ENCODE measurements at places on chromosomes 6 and 20.

DNA sequence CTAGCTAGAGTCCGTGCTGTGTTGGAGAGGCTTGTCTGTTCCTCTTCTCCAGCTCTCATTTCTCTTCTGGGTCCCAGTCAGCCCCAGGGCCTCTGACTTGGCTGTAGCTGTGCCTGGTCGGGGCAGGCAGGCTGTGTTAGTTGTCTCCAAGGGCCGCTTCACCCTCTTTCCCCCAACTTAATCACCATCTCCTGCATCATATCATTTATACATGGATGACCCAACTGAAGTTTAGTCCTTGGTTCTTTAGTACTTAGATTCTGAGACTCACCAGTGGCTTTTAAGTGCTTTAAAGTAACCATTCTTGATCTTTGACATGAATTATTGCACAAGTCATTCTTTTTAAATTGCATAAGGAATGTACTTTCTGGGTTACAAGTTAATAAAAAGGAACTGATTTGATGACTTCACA, 127.3 kb downstream of the RTN4IP1 start:
- DNase-seq: no peak

DNA sequence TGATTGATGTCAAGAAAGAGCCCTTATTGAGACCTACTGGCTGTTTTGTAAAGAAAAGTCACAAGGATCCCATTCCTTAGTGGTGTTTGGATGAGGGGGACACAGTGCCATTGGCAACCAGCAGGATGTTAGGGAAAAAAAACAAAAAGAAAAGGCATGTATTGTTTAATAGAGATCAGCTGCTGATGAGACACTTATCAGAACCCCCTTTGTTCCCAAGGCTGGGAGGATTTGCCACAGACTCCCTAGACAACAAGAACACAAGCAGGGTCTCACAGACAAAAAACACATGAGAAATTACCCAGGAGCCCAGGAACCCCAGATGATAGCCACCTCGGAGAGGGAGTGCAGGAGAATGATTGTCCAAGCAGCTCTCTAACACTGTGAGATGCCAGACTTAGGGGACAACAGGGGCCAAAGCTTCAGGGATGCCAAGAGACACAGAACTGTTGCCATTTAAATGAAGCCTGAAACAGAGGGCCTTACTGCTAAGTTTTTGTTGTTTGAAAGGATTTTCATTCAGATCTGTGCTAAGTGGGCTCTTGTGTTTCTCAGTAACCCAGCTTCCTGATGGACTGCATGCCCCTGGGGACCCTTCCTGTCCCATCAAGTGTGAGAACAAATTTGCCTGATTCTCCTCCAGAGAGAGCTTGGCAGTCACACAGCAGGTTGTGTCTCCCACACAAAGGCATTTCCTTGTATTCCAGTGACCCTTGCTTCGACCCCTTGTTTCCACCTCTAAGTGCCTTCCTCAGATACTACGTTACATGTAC, 48.7 kb upstream of the HEY2 start:
- DNase-seq: no peak

- DNase-seq: no peak
These were observed 14.6 kb upstream of the HELZ2 start for GRCh38 chr20:63588641-63589041.

GRCh38 chr20:50655311-50655880, 35.9 kb downstream of the RIPOR3 start:
- no peak for DNase-seq

- DNase-seq: peak; percentile 49
These were observed 71.4 kb upstream of the TULP1 start for GRCh38 chr6:35583893-35584688.

GRCh38 chr6:50062051-50062450, 12.3 kb upstream of the DEFB112 start:
- no peak for DNase-seq

Data from activated T-helper 1 cell treated with anti-CD3 and anti-CD28 coated beads, Interleukin-2, amount 50 U/mL, for 16 hours (primary cell).